ENCODE measurements at places on chromosomes 12 and 14.

GRCh38 chr14:96268431-96269358 lies 12.7 kb downstream of the BDKRB1 start:
- DNase-seq = no peak

- DNase-seq = no peak
Measured at GRCh38 chr12:55711786-55712553, 3.9 kb upstream of the BLOC1S1 start.

GRCh38 chr12:119399301-119399700 lies 64.8 kb downstream of the CCDC60 start:
- DNase-seq = no peak

DNA sequence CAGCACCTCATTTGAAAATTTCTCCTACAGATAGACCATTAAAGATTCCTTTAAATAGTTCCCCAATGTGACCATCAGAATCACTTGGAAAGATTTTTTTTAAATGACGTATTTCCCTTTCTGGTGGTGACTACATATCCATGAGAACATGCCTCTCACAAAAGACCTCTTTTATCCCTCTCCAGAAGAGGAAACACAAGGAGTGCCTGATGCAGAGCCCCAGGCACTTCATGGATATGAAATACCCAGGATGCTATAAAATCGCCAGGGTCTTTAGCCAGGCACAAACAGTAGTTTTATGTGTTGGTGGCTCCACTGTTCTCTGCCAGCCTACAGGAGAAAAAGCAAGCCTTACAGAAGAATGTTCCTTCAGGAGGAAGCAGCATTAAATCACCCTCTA lies 97.1 kb downstream of the ETNK1 start:
- no peak for DNase-seq

DNA sequence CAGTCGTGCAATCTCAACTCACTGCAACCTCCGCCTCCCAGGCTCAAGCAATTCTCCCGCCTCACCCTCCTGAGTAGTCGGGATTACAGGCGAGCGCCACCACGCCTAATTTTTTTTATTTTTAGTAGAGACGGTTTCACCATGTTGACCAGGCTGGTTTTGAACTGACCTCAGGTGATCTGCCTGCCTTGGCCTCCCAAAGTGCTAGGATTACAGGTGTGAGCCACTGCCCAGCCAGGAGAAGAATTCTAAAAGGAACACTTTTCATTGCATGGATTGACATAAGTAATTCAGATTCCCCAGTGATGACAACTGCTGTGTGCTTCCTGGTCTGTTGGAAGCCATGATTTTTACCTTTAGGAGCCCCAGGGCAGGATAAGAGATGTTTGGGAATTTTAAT lies 22.1 kb downstream of the DMAC2L start:
- DNase-seq = no peak

DNA sequence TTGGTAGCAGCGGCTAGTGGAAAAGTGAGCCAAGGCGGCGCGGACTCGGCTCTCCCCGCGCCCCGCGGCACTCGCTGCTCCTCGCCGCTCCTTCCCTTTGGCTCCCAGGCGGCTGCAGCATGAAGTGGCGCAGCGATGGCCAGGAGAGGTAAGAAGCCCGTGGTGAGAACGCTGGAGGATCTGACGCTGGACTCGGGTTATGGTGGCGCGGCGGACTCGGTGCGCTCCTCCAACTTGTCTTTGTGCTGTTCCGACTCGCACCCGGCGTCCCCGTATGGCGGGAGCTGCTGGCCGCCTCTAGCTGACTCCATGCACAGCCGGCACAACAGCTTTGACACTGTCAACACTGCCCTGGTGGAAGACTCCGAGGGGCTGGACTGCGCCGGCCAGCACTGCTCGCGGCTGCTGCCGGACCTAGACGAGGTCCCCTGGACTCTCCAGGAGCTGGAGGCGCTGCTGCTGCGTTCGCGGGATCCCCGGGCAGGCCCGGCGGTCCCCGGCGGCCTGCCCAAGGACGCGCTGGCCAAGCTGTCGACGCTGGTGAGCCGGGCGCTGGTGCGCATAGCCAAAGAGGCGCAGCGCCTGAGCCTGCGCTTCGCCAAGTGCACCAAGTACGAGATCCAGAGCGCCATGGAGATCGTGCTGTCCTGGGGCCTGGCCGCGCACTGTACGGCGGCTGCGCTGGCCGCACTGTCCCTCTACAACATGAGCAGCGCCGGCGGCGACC lies 225.6 kb upstream of the CRY1 start:
- DNase-seq = no peak

GRCh38 chr12:96549341-96549740 lies 60.0 kb downstream of the CFAP54 start:
- no peak for DNase-seq

- no peak for DNase-seq
Measured at GRCh38 chr14:56888274-56888673, 78.0 kb upstream of the OTX2 start.

GRCh38 chr14:98840091-98840490 lies 431.9 kb downstream of the BCL11B start:
- no peak for DNase-seq

DNA sequence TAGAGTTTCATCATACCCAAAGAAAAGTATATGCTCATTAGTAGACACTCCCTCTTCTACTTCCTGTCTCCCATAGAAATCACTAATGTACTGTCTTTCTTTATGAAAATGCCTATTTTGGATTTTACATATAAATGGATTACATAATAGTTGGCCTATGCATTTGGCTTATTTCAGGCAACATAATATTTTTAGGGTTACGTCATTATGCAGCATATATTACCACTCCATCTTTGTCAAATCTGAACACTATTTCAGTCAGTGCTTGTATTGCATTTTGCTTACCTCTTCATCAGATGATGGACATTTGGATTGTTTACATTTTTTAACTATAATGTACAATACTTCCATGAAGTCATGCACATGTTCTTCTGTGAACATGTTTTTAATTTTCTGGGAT lies 1406.1 kb downstream of the LRFN5 start:
- no peak for DNase-seq

DNA sequence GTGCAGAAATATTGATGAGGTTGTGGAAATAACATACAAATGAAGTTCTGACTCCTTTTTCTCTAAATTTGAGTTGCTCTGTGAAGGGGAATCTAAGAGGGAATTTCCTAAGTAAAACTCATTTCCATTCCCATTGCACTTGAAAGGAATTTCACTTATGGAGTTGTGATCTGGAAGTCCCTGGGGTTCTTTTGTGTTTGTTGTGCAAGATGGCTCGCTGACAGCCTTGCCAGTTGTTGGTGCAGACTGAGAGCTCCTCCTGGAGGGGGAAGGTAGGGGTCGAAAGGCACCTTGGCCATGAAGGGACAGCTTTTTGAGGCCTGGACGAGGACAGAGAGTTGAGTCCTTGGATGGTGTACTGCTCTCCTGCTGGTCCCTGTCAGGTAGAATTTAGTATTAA lies 72.0 kb downstream of the C12orf56 start:
- no peak for DNase-seq

DNA sequence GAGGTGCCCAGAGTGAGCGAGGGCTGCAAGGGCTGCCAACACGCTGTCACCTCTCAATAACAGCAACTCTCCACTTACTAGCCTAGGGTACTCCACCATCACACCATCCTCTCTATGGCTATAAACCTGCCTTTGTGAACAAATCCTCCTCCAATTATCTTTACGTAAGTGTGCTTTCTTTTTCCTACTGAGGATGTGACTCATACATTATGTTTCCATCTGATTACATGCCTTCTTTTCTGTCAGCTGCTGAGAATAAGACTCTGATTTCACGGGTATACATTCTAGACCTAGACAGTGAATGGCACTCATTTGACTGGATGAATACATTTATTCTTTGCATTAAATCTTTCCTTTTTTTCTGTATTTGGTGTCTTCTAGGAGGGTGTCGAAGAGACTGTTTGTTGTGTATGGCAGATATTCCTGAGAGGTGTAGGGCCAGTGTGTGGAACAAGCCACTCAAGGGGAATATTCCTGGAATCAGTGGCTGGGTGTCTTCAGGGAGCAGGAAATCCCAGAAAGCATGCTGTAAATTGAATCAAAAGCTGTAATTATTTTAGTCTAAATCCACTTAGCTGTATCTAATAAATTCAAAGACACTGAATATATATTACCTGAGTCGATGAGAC lies 327.3 kb upstream of the TMTC1 start:
- DNase-seq = no peak

GRCh38 chr12:51156245-51156765 lies 16.6 kb downstream of the TFCP2 start:
- DNase-seq = no peak

GRCh38 chr12:57868851-57869268 lies 22.3 kb upstream of the CTDSP2 start:
- no peak for DNase-seq

- DNase-seq = no peak
Measured at GRCh38 chr12:105455261-105455660, 124.8 kb downstream of the C12orf75 start.

GRCh38 chr12:118038137-118038536 lies 21.6 kb downstream of the RFC5 start:
- no peak for DNase-seq

- no peak for DNase-seq
Measured at GRCh38 chr12:84702001-84702400, 210.6 kb downstream of the SLC6A15 start.

- DNase-seq = no peak
Measured at GRCh38 chr14:80940146-80940545, 1.4 kb downstream of the CEP128 start.

DNA sequence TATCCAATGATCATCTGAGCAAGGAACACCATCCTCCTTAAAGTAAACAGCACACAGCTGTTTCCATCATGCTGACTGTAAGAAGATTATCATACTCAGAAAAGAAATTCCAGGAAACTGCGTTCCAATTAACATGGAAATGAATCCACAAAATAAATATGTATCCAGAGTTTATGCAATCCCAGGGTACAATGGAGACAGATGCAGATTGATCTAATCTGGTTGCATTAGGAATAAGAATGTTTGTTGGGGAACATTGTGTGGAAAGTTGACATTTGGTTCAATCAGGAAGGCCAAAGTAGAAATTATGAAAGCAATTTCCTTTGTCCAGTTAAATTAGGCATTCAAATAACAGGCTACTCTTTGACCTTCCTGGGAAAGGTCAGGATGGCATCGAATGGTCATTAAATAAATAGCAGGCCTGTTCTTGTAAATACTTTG lies 236.9 kb upstream of the AMIGO2 start:
- DNase-seq = no peak
